ENCODE measurements at places on chromosomes 2 and 18.

DNA sequence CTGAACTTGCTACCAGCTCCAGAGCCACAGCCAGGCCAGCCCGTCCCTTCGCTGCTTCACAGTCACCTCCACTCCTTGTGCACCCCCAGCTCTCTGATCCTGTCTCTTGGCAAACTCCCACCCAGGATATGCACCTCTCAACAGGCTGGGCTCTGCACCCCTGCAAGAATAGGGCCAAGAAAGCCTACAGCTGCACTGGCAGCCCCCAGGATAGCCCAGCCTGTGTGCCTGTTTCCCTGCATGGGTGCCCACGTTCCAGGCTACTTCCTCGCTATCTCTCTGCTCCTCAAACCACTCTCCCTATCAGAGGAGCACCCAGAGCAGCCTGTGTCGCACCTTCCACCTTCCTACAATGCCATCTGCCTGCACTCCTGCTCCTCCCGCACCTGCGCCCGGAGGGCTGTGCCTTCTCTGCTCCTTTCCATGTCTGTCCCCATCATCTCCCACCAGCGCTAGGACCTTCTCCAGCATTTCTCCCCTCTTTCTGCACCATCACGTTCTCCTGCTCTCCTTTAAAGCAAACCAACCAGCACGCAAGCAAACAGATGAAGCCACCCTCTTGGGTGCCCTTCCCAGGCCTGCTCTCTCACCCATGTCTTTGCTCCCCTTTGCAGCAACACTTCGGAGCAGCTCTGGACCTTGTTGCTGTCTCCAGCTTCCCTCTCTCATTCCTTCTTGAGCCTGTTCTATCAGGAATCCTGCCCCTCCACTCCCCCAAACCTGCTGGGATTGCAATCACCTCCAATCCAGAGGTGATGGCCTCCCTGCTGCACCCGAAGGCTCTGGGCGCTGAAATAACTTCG, 313.2 kb upstream of the HS6ST1 start:
- no peak for DNase-seq

DNA sequence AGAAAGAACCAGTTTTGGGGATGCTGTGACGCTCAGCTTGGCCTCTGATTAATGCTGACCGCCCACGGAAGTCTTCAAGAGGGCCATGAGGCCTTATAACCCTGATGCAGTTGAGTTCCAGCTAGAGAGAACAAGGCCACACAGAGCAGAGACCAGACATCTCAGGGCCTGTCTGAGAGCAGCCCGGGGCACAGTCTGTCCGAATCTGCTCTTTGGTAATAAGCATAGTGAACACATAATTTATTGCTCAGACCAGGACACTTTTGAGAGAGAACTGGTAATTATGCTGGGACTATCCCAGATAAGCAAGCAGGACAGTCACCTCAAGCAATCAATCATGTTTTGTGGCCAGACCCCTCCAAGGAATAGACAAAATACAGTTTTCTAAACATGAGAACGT, 68.5 kb downstream of the STPG4 start:
- DNase-seq, result no peak

GRCh38 chr2:235677276-235677788, 183.5 kb downstream of the AGAP1 start:
- peak; percentile 46 for DNase-seq

DNA sequence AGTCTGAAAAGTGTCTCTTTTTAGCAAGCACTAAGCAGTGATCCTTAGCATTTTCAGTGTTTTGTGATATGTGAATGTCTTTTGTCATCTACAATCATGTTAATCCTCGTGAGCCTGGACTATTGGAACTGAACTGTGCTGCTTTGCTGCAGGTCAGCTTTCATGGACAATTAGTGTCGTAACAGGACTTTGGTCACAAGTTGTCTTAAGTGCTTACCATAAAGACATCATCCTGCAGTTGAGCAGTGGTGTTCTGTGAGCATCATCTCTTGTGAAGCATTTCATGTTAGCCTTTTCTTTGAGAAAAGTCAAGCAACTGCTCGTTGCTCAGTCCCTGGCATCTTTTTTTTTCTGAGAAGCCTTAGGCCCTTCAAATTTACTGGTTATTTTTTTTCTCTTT, 135.9 kb downstream of the ZNF407 start:
- no peak for DNase-seq

GRCh38 chr2:18325118-18325517, 235.3 kb downstream of the RDH14 start:
- no peak for DNase-seq

DNA sequence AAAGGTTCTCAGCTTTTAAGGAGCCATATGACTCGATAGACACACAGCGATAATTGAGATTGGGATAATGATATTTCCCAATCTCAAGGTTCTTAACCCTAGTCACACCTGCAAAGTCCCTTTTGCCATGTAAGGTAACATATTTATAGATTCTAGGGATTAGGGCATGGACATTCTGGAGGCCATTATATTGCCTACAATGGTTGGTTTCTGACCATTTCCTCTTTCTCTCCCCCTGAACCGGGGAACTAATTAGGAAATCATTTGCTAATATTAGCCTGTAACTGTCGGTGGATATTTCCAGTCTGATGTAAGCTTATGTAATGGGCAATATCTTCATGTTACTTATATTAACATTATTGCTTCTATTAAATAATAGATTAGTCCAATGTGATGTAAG, 40.8 kb upstream of the ARHGAP15 start:
- DNase-seq, result no peak

GRCh38 chr18:72634500-72634899, 90.4 kb upstream of the CBLN2 start:
- DNase-seq, result no peak

DNA sequence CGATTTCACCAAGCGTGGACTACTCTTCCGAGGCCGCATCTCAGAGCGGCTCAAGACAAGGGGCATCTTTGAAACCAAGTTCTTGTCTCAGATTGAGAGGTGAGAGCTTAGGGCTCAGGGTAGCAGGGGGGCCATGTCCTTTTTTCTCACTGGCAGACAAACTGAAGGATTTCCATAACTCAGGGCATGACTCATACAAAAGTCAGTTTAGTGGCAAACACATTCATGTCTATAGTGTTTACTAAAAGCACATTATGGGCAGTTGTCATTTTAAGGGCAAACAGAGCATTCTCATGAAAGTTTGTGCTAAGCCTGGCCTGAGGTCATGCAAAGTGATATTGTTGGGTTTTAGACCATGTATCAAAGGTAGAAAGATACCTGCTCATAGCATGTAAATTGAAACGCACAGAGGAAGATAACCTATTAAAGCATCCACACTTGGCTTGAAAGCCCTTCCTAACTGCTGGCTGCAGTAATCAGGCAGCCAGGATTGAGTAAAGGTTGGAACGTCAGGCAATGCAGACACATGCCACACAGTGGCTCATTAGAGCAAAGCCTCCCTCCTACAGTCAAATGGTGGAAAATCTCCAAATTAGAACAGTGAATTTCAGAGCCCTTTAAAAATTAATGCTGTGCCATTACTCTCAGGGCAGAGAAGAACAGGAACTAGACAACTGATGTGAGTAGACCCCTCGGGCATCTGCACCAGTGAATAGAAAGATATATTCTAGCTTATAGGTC, 54.2 kb downstream of the HK2 start:
- DNase-seq, result no peak

GRCh38 chr2:144357623-144358373, 162.1 kb downstream of the ZEB2 start:
- DNase-seq, result peak; percentile 100

- DNase-seq, result peak; percentile 72
Measured at GRCh38 chr18:49656073-49656692, 94.3 kb downstream of the LIPG start.

GRCh38 chr2:112714331-112714730, 6.5 kb upstream of the NT5DC4 start:
- no peak for DNase-seq

DNA sequence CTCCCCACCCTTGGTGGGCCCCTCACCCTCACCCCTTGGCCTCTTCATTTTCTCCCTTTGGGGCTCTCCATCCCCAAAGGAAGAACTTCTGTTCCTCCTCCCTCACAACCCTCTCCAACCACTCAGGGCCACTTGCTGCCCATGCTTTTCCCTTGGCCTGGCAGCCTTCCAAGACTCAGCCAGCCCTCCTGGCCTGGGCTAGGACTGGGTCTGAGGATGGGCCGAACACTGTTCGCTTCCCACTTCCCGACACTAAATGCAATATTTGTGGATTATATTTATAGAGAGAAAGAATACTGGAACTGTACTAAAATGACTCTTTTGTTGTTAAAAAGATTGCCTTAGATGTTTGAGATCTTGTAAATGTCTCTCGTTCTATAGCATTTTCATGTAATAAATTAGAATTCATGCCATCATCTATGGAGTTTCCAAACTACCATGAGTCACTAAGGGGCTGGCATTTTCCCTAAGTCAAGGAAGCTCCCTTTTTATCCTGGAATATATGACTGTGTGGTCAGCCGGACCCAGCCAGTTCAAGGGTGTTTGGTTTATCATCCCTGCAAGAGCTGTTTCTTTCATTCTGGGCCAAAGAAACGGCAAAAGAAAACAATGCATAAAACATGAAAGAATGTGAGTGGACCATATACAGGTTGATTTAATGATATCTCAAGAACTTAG, 3.8 kb downstream of the CXCR2 start:
- peak; percentile 18 for DNase-seq

DNA sequence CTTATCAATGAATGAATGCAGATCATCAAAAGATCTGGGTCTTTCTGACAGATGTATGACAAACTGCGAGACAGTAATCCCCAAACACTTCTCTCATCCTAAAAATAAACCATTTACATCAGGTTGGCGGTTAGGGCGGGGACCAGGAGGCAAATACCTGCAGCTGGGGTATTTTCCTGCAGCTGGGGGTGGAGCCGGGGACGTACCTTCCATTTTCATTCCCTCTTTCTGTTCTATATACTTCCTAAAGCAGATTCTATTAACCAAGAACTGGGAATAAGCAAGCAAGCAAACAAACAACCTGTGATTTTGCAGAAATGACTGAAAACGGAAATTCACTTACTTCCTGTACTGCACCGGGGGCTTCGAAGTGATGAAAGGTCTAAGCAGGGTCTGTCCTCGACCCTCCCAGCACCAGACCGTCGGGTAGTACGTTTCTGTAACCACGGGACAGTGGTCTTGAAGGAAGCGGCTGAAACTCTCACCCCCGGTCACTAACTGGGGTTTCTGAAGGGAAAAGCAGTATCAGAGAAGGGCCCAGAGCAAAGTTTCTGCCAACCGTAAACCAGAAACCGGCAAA, 1.2 kb downstream of the ABHD3 start:
- peak; percentile 54 for DNase-seq

GRCh38 chr2:176001281-176001915, 669 bp downstream of the LNPK start:
- peak; percentile 40 for DNase-seq

- no peak for DNase-seq
Measured at GRCh38 chr18:8744656-8745055, 39.3 kb downstream of the MTCL1 start.

- peak; percentile 71 for DNase-seq
Measured at GRCh38 chr2:181785691-181786344, 105.5 kb upstream of the NEUROD1 start.

GRCh38 chr2:200155652-200156051, 150.8 kb upstream of the SPATS2L start:
- no peak for DNase-seq

GRCh38 chr2:29844713-29845326, 76.6 kb downstream of the ALK start:
- DNase-seq, result no peak

- DNase-seq, result no peak
Measured at GRCh38 chr2:8064603-8065002, 617.3 kb upstream of the ID2 start.

DNA sequence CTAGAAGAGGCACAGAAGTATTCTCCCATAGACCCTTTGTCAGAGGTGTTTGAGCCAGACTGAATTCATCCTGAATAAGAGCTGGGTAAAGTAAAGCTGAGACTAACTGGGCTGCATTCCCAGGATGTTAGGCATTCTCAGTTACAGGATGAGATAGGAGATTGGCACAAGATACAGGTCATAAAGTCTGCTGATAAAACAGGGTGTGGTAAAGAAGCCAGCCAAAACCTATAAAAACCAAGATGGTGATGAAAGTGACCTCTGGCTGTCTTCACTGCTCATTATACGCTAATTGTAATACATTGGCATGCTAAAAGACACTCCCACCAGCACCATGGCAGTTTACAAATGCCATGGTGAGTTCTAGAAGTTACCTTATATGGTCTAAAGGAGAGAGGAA, 364.9 kb upstream of the TMEFF2 start:
- no peak for DNase-seq

DNA sequence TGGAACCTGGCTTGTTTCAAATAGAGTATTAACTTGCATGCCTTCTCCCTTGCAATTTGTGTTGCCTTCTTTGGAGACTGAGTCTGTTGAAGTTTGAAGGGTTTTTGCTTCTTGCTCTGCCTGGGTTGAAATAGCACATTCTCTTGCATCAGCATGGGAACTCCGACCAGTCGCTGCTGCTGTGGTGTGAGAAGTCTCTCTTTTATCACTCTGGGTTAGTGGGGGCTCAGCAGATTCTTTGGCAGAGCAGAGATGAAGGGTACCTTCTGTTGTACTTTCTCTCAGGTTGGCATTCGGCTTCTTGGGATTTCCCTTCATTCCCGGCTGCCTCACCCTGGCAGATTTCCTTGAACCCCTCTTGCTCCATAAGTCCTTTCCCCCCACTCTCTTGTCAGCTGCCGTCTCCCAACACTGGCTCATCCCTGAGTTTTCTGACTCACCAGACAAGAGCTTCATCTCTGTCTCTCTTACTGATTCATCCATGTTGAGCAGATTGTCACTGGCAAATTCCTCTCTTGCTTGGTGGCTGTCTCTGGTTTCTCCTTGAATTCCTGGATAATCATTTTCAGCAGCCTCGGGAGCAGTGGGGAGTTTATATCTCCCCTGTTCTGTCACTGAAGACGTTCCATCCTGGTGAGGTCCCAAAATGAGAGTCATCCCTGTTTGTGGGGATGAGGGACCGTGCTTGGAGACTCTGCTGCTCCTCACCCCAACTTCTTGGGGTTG, 49.9 kb downstream of the ALPK2 start:
- peak; percentile 87 for DNase-seq

- DNase-seq, result no peak
Measured at GRCh38 chr2:160222546-160223283, 22.6 kb upstream of the ITGB6 start.

DNA sequence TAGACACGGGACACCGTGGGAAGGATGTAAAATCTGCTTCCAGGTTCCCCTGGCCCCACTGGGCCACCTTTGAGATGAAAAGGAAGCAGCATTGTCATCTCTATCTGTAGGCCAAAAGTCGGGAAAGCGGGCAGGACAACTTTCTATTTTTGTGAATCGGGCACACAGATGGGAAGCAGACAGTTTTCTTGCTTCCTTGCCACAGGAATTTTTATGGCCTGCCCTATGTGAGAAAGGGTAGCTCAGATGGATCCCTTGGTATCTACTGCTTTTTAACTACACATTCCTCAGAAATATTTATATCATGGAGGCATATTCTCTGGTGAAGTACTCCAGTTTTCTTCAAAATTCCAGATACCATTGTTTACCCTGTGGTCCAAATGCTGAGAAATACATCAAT, 735.5 kb downstream of the CBLN2 start:
- no peak for DNase-seq

DNA sequence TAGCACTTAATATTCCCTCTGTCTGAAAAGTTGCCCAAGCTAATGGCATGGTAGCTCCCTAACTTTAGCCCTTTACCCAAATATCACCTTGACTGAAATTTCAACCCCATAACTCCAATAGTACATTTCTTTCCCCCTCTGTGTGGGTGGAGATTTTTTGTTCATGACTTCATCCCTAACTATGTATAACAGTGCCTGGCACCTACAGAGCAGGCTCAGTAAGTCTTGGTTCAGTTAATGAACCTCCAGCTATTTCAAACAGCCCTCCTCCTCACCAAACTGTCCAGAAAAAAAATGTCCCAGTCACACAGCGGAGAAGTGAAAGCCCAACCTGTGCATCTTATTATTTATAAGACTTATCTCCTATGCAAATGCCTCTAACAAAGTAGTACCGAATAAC, 18.6 kb downstream of the BUB1 start:
- DNase-seq, result no peak
